Activated CD4-positive, alpha-beta T cell treated with anti-CD3 and anti-CD28 coated beads, Interleukin-2, amount 50 U/mL, for 1 hour (primary cell): ENCODE measurements at places on chromosomes 7 and 10.

- no peak for DNase-seq
Observed at GRCh38 chr10:31702005-31702404, 226.6 kb downstream of the ARHGAP12 start.

GRCh38 chr7:41292487-41292886 is 410.4 kb downstream of the INHBA start:
- no peak for DNase-seq

GRCh38 chr7:118076564-118076963 is 107.4 kb upstream of the LSM8 start:
- DNase-seq: no peak

DNA sequence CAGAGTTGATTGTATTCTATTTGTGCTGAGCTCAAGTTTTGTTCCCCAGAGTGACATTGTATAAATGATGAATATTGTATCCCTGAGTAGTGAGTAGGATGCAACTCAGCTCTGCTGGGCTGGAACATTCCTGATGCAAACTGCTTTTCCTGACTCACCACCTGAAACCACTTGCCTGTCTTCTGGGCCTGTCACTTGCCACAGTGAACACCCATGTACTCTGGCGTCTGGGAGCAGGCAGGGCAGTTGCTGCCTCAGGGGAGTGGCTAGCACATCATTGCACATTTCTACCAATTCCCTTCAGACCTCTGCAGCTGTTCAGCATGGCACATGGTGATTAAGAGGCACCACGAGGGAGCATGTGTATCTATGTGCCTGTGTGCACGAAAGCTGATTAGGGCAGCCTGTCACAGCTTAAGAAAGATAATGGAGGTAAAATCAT is 157.3 kb downstream of the SND1 start:
- DNase-seq: no peak

GRCh38 chr10:35565602-35566081 is 39.5 kb upstream of the GJD4 start:
- DNase-seq: no peak

DNA sequence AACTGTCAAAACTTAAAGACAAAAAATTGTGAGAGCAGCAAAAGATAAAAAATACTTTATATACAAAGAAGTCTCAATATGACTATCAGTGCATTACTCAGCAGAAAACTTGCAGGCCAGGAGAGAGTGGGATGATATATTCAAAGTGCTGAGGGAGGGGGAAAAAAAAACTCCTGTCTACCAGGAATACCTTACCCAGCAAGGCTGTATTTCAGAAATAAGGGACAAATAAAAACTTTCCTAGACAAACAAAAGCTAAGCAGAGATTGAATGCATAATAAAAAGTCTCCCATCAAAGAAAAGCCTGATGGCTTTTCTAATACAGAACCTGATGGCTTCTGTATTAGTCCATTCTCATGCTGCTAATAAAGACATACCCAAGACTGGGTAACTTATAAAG is 31.1 kb downstream of the ADAM12 start:
- DNase-seq: no peak

DNA sequence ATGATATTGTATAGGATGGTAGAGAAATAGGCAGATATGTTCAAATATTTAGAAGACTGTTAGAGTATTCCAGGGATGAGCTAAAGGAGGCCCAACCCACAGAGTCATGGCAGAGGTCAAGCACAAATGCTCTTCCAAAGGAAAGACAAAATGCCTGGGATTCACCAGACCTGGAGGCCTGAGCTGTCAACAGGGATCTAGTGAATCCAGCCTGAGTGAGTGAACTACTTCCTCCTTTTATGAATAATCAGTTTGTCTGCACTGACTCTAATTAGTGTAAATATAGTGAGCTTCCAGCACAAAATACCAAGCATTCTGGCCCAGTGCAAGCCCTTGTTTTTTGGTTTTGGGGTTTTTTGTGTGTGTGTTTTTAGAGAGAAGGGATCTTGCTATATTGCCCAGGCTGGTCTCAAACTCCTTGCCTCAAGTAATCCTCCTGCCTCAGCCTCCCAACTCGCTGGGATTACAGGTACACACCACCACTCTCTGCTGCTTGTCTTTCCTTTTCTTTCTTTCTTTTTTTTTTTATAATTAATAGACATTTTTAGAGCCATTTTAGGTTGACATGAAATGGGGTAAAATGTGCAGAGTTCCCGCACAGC is 244.4 kb downstream of the SKIDA1 start:
- no peak for DNase-seq
